ENCODE measurements at places on chromosomes 13 and 19.

- no peak for DNase-seq
These were observed 4.6 kb downstream of the CADM4 start for GRCh38 chr19:43634872-43635560.

DNA sequence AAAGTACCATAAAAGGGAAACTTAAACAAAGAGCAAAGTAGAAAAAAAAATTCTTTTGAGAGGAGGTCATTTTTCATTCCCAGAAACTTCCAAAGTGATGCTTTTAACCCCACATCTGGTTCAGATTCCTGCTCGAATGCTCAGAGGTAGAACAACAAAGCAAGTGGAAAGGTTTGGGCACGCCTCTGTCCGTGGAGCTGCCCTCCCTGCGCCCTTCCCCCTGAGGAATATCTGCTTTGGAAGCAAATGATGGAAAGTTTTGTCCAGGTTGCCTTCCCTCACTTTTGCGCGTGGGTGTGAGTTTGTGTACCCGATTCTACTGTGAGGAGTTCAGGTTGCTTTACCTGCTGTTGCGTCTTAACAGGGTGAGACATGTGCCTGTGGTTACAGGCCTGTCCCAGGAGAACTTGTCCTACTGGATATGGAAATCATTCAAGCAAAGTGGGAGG is 110.2 kb downstream of the KLF5 start:
- DNase-seq, result no peak

DNA sequence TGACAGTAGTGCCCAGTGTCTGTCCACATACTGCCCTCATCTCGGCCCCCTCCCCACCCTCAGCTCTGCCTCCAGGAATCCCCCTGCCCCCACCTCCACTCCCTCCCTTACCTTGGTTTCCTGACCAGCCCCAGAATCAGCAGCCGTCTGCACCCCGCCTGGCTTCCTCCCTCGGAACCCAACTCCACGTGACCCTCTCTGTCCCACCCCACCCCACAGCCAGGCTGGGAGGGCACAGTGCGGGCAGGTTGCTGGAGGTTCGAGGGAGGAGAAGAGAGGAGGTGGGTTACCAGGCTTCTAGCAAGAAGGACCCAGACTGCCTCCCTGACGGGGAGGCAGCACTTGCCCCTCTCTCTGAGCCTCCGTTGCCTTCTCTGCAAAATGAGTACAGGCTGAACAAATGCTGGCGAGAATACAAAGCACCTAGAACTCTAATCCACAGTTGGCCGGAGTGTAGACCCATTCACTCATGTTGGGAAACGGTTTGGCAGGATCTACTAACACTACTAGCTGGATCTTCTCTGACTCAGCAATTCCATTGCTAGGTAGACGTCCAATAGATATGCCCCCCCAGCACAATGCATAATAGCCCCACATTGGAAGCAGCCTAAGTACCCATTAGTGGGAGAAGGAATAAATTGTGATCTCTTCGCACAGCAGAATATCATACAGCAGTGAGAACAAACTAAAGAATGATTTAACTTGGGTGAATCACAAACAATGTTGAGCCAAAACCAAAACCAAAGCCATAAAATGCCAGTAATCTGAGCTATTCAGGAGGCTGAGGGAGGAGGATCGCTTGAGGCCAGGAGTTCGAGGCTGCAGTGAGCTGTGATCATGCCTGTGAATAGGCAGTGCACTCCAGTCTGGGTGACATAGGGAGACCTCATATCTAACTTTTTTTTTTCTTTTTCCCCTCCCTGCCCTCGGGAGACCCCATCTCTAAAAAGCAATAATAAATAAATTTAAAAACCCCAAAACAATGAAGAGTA is at the start of gene RASAL3:
TSS of gene RASAL3 (minus strand) at position 151 of the 992 bp plus-strand sequence. CDS start 186 bp downstream, outside the sequence.
- DNase-seq, result no peak

DNA sequence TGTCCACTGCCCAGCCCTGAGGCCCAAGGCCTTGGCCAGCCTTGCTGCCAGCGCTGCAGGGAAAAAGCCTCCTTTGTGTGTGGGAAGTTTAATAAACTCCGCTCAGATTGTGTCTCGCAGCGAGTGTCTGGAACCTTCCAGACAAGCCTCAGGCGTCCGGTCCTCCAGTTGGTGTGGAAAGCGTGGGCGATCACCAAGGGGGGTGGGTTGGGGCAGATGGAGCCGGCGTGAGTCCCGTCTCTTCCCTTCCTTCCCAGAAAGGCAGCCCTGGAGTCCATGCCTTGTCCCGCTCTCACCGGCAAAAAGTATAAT is 4.6 kb downstream of the STK11 start:
- no peak for DNase-seq

DNA sequence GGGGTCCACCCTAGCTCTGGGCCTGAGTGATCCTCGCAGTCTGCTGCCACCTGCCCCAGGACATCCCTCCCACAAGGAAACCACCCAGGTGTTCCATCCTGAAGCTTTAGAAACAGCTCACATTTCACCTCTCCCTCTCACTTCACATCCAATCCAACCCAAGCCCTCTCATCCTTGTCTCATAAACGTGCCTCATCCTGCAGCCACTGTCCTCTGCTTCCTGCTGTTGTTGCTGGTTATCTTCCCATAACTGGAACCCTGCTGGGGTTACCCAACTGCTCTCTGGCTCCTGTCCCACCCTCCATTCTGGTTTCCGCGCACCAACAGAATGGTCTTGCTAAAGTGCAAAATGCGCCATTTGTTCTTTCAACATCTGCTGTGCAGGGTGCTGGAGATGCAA is 59.7 kb upstream of the MTIF3 start:
- DNase-seq, result no peak

DNA sequence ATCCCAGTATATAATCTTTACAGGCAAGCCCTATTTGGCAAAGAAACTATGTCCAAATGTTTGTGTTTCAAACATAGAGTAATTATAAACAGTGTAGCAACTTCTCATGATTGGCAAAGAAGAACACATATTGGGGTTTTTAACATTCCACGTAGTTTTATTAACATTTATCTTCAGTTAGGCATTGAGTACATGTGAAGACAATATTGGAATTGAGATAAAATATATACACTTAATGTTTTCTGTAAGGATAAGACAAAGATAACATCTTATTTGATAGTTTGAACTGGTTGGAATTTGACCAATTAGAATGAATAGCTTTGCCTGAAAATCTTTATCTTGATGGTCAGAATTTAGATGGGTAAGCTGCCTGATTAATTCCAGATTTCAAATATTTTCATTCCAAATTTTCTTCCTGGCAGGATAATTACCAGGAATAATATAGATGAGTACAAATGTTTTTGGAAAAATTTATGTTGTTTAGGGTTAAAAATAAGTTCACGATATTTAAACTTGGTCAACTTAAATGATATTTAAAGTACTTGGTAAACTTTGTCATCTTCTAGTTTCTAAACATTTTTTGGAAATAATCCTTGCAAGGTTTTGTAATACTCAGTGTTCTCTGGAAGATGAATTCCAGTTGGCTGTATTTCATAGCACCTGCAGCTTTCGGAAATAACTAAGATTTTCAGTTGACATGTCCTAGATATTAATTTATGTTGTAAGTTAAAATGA is 536.5 kb upstream of the SPRY2 start:
- no peak for DNase-seq
